ENCODE measurements at places on chromosomes 11 and 22.

- DNase-seq: no peak
Measured at GRCh38 chr11:106152013-106152412, 74.6 kb downstream of the AASDHPPT start.

GRCh38 chr11:66692446-66692845, 14.8 kb upstream of the RBM4B start:
- no peak for DNase-seq

DNA sequence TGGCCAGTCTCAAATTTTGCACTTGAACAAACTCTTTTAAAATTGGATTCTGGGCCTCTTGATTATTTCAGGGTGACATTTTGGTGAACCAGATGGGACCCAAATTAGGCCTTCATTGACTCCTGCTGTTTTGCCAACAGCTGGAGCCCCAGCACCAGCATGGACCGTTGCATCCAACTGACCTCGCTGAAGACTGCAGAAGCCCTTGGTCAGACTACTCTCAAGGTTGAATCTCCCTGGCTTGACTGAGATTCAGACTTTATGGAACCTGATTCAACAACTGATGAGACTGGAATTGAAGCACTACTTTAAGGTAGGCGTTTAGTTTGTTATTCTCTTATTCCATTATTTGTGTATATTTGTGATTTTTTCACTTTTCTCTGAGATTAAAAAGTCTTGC, 41.7 kb downstream of the NARS2 start:
- no peak for DNase-seq

- DNase-seq: no peak
Measured at GRCh38 chr11:67273260-67273990, 7.2 kb downstream of the GRK2 start.

DNA sequence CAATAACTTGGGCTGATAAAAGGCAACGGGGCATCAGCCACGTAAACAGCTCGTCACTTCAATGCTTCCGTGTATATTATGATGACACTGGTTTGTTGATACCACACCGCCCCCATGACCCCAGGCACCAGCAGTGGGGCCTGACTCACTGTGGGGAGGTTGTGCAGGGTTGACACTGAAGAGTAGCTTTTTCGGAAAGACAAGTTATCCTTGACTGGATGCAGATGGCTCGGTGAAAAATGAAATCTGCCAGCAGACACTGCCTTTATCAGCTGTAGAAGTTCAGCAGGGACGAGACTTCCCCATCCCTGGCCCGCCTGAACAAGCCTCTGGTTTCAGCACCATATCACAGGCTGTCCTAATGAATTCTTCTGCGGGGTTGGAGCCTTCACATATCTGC, 55.6 kb downstream of the WT1 start:
- no peak for DNase-seq

- DNase-seq: no peak
Measured at GRCh38 chr11:107271425-107271824, 186.2 kb downstream of the CWF19L2 start.

GRCh38 chr11:69546735-69547370, 65.4 kb downstream of the LINC01488 start:
- DNase-seq: no peak

DNA sequence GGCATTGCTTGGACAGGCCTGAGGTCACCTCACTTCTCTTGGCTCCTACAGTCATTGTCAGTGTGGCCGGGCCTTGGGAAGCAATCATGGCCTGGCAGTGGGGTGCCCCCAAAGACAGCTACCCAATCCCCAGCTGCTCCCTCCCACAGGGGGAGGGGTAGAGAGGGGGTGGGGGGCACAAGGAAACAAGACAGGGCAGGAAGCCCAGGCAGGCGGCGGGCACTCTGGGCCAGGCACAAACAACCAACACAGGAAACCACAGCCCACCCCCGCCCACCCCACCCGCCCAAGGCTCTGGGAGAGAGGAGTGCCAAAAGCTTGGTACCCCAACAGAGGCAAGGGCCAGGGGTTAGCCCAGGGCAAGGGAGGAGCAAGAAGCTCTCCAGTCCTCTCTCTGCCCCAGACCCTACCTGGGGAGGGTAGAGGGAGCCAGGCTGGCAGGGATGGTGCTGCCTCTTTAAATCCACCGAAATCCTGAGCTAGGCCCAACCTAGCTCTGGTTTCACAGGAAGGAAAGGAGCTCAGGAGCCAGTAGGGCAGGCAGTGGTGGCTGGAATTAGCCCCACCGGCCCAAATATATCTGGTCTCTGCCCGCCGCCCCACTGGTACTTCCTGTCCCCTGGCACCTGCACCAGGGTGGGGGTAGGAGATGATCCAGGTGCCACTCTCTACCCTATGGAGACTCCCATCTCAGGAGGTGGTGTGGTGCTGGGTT, 12.2 kb downstream of the BCL9L start:
- DNase-seq: no peak

DNA sequence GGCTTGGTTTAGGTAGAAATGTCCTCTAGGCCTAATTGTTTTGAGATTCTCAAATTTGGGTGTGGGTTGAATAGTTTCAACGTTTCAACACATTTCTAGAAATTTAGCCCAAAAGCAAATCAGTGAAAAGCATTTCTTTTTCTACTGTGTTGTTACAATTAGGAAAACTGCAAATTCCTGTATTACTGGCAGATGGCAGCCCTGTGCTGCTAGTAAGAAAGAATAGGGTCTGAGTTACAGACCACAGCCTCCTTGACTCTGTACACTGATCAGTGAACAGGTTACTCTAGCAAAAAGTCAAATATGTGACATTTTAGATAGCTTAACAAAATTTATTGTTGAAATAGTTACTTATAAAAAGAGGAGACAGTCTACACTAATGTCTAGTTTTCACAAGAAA, 703.0 kb downstream of the JRKL start:
- no peak for DNase-seq

DNA sequence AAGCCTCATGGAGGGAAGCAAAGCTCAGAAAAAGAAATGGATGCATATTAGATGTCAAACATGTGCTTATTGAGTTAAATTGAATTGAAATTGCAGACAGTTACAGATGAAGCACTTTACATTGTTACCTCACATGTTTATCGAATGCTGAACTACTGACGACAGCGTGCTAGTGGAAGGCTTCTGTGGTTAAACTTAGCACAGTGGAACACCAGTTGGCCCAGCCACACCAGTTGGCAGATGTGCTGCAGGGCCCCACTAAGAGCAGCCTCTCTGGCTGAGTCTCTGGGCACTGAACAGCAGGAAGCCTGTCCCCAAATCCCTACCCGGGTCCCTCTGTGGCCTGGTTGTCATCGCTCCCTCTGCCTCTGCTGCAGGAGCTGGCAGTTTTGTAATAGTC, 242.1 kb downstream of the NTM start:
- no peak for DNase-seq

- no peak for DNase-seq
Measured at GRCh38 chr11:35436581-35437250, 17.4 kb upstream of the SLC1A2 start.

DNA sequence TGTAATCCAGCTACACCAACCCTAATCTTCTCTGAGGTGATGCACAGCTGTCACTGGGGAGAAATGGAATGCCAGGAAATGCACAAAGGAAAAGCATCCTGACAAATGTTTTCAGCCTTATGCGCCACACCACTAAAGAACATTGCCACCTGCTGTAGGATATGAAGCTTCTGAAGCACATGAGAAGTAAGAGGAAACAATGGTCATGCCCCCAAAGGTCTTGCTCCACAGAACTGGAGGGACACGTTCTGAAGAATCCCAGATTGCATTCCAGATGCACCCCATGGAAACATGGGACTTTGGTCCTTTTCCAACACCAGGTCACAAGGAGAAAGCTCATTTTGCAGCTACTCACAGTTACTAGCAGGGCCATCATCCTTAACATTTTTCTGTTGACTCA, 48.7 kb upstream of the ZBED5 start:
- peak; percentile 12 for DNase-seq

DNA sequence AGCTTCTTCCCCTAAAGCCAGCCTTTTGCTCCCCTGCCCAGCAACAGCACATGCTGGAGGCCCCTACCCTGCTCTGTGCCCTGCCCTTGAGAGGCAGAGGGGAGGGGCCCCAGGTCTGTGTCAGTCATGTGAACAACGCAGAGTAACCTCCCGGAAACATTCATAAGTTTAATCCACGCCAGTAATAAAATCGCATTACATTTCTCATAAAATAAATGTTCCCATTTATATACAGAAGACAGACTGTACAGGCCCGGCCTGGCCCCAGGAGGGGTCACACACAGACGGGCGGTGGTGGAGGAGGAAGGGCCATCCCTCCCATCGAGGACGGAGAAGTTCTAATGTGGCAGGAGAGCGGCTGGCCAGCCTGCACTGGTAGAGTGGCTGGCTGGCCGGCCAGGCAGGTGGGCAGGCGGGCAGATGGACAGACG, 39.5 kb downstream of the LMO1 start:
- no peak for DNase-seq

DNA sequence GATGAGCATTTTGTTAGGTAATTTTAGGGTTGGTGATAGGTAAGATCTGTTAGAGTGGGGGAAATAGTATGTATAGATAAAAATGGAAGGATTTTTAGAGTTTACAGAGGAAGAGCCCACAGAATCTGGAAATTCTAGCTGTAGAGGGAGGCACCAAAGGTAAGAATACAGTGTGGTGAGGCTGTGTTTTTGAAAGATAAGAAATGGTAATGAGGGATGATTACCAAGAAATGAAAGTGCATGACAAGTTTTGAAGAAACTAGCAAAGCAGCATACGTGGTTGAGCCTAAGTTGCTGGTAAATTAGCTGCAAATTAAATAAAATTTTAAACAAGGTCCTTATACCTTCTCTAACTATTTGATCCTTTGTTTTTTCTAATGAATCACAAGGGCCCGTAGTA, 14.6 kb upstream of the RASSF10 start:
- no peak for DNase-seq

GRCh38 chr11:95788921-95789505, 569 bp downstream of the FAM76B start:
- peak; percentile 30 for DNase-seq

DNA sequence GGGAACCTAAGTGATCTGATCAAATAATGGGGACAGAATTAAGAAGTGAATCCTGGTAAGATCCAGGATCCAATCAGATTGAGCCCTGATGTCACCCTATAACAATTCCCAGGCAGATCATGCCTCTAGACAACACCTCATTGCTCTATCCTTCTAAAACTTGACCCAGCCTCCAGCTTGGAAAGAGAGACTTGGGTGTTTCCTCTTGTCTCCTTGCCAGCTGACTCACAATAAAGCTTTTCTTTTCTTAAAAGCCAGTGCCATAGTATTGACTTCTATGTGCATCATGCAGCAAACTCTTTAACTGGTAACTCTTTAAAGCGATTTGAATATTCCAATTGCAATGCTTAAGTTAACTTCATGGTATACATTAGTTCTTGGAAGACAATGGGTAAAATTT, 109.6 kb upstream of the CHORDC1 start:
- DNase-seq: no peak

- peak; percentile 87 for DNase-seq
Measured at GRCh38 chr11:111735262-111736116, 30.7 kb downstream of the PPP2R1B start.

GRCh38 chr22:27867085-27867952, 51.7 kb downstream of the PITPNB start:
- no peak for DNase-seq

DNA sequence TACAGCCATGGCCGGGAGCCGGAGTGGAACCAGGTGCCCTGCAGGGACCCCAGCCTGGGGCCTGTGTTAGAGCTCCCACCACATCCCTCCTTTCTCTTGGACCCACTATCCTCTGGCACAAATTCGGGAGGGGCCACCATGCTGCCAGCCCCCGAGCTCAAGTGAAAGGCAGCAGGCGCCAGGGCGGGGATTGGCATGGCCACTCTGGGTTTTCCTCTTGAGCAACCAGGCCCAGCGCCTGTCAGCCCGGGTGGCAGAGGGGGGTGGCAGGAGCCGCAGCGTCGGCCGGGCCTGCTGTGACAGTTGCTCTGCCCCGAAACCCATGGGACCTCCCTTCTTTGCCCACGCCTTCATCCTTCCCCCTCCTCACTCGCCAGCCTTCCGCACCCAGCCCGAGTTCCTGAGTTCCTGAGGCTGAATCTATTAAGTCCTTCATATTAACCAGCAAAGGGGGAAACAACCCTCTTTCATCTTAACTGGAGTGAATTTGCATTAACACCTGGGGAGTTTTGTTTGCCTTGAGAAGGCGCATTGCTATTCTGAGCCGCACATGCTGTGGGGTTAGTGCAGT, 16.8 kb upstream of the CABP7 start:
- no peak for DNase-seq

DNA sequence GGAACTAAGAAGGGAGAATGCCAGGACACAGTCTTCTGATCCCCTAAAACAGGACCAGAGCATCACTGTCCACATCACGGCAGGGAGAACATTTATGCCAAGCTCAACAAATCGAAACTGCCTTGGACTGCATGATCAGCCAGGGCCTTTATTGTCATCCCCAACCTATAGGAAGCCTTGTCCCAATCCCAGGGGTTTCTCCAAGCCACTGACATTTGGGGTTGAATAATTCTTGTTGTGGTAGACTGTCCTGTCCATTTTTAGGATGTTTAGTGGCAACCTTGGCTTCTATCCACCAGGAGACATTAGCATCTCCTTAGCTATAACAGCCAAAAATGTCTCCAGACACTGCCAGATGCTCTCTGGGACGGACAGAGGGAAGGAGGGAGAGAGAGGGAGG, 37.1 kb downstream of the RPL27A start:
- DNase-seq: no peak

GRCh38 chr11:2443406-2443805, 908 bp downstream of the TRPM5 start:
- no peak for DNase-seq

GRCh38 chr11:23725752-23726151, 771.1 kb upstream of the LUZP2 start:
- no peak for DNase-seq

DNA sequence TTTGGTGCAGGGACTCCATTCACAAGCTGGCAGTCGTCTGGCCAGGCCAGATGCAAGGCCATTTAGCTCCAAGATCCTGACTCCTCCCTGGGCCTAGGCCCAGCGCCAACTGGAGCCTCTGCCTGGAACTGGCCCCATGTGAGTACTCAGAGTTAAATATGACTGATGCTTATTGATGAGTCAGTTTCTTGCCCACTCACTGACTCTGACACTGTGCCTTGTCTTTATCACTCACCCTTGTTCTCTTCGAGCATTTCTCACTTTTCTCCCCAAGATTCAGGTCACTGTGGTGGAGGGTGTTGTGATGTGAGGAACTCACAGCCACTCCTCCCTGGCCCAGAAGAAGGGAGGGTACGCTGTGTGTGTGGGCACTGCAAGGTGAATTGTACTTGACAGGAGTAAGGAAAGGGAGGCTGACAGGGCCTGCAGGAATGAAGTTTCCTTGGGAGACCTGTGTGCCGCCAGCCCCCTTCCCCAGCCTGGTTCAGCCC, 23.2 kb upstream of the ST3GAL4 start:
- peak; percentile 90 for DNase-seq

Measured in AG08396 (cell line).